ENCODE measurements at places on chromosomes 3 and 15.

- DNase-seq, result no peak
Observed at GRCh38 chr3:66236281-66236680, 15.5 kb downstream of the SLC25A26 start.

- DNase-seq, result no peak
Observed at GRCh38 chr3:190159902-190160435, 39.3 kb upstream of the P3H2 start.

DNA sequence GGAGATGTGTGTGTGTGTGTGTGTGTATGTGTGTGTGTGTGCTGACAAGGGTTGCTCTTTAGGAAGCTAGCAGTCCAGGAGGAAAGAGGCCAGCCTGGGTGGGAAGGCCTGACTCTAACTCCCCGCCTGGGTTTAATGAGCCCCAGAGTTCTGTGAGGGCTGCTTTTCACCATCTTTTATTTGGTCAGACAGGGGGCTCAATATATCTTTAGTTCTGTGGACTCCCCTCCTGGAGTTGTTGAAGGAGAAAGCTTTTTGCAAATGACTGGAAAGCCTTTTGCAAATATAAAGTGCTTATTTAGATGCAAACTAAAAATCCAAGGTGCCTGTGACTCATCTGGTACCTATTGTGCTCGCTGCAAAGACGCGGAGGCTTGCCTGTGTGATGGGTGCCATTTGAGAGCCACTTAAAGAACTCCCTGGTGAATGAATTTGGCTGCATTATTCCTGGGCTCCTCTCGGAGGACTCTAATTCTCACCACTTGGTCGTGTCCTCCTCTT, 24.5 kb downstream of the DRD3 start:
- no peak for DNase-seq

GRCh38 chr15:92502930-92503857, 109.5 kb downstream of the ST8SIA2 start:
- no peak for DNase-seq

DNA sequence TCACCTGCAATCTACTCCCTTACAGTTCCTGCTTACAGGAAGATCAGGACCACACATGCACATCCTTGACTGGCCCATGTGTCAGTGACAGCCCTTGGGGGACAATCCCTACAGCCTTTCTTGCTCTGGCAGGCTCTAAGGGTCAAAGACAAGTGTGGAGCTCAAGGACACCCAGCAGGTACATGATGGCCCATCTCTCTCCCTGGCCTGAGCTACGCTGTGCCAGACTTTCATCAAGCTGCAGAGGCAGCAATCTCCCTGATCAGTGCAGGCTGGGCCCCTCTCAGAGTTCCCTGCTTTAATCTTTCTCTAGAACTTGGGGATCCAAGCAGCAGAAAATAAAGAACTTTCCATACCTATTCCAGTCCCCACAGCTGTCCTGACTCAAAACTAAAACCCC, 2.6 kb downstream of the SEMA7A start:
- DNase-seq, result no peak

DNA sequence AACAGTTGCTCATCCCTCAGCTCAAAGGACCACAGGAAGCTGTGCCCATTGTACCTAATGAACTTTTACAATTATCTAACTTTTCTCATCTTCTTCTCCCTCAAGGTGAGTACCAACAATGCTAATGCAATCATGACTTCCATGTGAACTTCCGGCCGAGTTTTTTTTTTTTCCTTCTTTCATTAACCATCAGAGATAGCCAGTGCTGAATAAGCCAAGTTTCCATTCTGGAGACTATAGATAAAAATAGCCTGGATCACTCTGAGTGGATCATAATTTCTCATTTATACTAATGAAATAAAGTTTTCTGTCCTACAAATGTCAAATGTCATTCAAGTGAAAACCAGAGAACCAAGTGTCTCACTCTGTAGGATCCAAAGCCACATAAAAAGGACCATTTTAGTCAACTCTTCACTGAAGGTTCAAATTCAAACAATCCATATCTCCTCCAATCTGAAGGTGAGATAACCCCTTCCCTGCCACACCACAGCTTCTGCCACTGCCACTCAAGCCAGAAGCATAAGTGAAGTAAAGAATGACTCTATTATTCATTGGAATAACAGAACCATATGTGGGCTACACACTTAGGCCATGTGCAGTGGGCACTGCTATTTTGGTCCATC, 5.5 kb downstream of the SUMF1 start:
- no peak for DNase-seq

- DNase-seq, result no peak
Observed at GRCh38 chr3:66593978-66594377, 93.2 kb upstream of the LRIG1 start.

DNA sequence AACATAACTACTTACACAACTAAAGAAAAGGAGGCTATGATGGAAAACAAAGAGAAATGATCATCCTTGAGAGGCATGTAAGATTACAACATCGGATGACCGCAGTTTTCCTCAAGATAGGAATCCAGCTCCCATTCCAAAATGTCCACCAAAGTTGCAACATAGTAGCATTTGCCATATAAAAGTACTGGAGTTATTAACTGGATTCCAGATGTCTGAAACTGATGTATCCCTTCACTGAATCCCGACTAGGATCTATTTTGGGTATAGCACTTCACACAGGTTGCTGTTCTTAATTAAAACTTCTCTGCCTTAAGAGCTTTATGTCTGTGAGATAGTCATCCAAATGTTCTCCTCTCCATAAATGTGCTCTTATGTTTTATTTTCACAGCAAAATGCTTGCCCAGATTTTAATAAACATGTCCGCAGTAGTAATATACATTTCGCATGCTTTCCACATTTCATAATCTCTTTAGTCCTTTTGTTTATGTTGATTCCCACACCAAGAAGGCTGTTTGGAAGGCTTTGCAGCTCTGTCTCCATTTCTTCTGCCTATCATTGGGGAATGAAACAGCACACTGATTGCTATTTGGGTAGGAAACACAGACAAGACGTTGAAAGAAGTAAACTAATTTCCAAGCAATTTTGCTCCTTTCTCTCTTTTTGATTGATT, 716.5 kb upstream of the CFAP20DC start:
- DNase-seq, result no peak

- no peak for DNase-seq
Observed at GRCh38 chr15:78213956-78214355, 20.4 kb downstream of the ACSBG1 start.

DNA sequence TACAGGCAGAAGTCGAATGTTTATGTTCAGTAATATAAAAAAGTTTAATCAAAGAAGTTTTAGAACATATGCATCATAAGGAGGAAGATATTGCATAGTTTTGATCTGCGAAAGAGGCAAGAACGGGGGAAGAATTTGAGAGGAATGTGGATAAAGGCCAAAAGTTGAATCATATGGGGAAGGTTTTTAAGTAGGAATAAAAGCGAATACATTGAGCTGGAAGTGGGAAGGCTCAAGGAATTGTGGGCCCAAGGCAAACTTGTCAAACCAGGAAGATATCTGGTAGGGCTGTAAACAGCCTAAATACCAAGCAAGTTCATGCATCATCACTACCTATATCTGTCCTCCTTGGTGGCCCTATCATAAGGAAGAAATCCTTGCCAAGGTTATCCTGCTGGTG, 186.9 kb downstream of the MAGI1 start:
- no peak for DNase-seq

DNA sequence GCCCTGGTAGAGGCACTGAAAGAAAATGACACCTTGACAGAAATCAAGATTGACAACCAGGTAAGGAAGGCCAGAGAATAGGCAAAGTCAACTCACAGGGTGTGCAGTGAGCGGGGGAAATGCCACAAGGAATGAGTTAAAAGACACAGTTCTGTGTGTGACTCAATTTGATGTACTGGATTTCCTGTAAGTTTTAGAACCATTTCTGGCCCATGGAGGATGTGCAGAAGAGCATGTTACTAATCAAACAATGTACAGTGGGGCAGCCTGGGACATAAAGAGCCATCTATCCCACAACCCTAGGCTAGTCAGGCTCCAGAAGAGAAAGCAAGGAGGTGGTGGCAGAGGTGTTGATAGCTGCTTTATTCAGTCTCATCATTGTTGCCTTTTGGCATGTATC, 31.2 kb upstream of the TMOD3 start:
- no peak for DNase-seq

DNA sequence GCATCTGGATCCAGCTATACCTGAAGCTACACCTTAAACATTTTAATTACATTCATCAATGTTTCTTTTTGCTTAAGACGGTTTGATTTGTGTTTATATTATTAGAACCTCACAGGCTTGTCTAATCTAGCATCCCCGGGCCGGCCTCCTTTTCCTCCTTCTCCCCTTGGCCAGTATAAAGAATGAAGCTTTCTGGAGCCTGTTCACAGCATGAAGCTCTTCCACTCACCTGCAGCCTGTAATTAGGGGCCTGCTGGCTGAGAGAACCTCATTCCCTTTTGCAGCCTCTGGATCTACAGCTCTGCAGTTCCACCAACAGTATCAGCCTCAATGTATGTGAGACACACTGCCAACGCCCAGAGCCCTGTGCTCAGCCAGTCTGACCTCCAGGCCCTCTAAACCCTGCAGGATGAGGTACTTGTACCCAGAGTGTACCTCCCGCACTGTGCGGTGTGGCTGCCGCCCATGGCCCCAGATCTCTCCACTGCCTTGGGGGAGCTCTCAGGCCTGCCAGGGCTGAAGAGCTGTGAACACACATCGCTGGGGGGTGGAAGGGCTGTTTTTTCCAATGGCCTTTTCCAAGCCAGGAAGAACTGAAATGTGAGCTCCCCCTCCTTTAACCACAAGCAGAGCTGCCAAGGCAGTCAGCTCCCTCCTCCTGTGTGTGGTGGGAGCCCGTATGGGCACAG, 114.7 kb upstream of the ALDH1A3 start:
- no peak for DNase-seq

- DNase-seq, result no peak
Observed at GRCh38 chr15:32152574-32152973, 122.3 kb downstream of the CHRNA7 start.

GRCh38 chr3:85259748-85260147, 301.0 kb downstream of the CADM2 start:
- DNase-seq, result no peak

DNA sequence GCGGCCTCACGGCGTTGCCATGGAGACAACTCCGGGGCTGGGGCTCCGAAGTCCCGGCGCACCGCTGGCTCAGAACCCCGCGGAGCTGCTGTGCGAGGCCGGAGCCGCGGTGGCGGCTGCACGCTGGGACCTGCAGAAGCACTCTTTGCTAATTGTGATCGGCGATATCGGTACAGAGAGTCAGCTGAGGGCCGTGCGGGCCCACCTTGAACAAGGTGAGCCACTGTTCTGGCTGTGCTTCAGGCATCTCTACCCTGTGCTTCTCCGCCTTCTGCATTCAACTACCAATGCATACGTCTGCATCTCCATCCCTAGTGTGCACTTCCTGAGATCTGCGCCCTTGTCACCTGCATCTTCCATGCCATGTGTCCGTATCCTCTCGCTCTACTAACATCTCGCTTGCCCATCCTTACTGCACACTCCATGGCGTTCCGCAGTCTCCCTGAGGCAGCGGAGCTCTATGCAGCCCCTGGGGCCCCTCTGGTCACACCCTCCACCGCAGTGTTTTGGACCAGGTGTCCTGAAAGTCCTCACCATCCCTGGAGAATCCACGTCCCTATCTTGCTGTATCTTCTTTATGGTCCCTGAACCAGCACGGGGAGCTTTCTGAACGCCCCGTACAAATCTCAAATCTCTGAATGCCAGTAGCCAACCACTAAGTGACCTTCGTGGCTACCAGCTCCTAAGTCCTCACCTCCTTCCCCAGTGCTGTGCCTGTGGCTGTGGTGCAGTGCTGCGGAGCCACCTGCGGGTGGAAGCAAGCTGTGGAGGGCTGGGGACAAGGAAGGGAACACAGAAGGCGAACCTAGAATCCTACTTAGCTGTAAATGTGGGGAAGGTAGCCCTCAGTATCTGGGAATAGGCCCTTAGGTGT, 6.2 kb upstream of the MAP1A start:
- peak; percentile 34 for DNase-seq

DNA sequence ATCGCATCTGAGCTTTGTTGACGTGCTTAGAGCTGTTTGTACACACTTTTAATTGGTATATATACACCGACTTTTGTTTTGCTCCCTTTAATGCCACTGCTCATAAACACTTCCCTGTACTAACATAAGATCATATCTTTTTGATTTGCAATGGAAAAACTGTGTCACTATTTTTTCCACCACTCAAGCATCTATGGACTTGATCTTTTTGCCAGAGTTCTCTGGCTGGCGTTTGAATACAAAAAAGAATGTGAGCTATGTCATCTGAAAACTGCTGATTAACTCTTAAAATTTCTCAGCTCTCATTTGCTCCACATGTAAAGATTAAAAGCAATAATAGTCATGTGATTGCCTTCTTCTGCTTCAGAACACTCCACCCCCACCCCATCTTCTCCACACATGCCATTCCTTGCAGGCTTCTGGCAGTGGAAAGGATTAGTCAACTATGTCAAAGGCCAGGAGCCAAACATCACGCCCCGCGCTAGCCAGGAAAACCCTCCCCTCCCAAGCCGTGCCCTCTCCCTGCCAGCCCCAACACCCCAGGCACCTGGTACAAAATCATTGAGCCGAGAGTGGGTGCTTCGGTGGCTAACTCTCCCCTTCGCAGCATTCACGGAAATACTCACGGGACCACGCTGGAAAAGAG, 123.4 kb upstream of the MEF2A start:
- no peak for DNase-seq

DNA sequence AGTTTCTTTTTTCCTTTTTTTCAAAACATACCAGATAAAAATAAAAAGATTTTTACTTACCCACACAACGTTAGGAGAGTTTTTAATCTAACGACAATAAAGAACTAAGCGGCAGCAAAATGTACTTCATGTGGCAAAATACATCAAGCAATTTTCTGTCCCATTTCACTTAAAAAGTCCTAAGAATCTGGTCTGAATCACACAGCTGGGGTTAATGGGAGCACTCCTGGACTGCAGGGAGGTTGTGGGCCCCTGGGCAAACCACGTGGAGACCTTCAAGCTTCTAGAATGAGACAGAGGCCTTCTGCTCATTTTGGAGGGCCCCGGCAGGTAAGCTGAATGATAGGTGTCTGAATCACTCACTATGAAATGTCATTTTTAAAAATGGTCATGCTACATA, 193.8 kb downstream of the RORA start:
- no peak for DNase-seq

GRCh38 chr3:155871746-155872158, 1.3 kb downstream of the GMPS start:
- DNase-seq, result no peak

DNA sequence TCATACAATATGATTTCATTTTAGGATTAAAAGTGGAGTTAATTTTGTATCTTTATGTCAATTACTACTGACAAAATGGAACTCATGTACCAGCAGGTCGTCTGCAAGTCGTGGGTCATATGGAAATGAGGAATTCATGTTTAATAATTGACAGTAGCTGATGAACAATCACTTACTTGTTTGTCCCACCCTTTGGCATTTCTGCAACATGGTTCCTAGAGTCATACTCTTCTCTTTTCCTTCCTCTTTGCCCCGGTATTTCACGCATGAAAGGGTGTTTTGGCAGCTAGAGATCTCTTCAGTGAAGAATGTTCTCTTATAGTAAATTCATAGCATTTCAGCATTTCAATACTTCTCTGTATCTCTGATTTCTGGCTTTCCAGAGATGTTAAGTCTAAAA, 133.3 kb upstream of the SLC24A5 start:
- DNase-seq, result no peak
